NCI-H1048 (cell line): ENCODE measurements at places on chromosomes 1 and 21.

GRCh38 chr21:45867041-45867666 lies 114.4 kb upstream of the COL6A1 start:
- no peak for DNase-seq

GRCh38 chr1:185600641-185601040 lies 133.6 kb upstream of the HMCN1 start:
- DNase-seq: no peak

- no peak for DNase-seq
Observed at GRCh38 chr21:21137986-21138385, 139.8 kb downstream of the NCAM2 start.

DNA sequence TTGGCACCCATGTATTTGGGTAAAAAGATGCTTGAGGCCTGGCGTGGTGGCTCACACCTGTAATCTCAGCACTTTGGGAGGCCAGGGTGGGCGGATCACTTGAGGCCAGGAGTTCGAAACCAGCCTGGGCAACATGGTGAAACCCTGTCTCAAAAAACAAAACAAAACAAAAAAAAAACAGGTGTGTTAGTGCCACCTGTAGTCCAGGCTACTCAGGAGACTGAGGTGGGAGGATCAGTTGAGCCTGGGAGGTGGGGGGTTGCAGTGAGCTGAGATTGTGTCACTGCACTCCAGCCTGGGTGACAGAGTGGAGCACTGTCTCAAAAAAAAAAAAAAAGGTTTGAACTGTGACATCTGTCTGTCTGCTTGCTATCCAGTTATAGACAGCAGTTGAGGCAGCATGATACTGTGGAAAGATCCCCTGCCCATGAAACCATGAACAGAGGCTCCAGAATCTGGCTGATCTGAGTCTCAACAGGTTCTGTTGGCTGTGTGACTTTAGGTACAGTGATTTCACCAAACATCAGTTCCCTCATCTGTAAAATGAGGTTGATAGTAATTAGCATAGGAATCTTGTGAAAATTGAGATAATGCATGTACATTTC lies 5.7 kb downstream of the DYRK1A start:
- DNase-seq: no peak

DNA sequence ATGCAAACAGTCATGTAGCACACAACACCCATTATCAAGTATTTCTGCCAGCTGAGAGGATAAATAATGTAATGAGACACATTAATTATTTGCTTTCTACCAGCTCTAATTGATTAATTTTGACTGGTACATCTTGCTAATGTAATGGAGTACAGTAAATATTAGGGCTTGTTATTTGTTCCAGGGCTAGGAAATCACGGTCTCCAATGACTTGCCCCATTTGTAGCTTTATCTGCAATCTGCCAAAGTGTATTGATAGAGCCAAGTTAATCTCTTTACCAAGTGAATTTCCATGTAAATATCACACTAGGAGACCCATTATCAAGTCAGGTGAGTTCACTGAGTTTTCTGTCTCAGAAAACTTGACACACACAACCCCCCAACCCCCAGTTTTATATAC lies 55.1 kb downstream of the RGS13 start:
- DNase-seq: no peak

DNA sequence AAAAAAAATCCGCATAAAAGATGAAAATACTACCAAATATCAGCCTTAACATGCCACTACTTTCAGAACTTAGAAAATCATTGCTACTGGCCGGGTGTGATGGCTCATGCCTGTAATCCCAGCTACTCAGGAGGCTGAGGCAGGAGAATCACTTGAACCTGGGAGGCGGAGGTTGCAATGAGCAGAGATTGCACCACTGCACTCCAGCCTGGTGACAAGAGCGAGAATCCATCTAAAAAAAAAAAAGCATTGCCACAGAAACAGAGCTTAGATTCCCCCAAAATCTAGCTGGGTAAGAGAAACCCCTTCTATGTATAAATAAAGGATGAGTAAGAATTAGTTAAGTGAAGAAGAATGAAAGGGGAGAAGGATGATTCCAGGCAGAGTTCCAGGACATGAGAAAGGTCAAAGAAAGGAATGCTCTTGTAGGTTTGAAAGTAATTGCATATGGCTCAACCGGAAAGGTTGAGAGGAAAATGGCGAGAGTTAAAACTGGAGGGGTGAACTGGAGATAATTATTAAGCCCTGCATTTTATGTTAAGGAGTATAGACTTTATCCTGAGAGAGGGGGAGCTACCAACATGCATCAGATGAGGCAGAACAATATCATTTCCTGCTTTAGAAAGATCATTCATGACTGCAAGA lies 19.7 kb upstream of the NRDC start:
- DNase-seq: no peak

- DNase-seq: no peak
Observed at GRCh38 chr1:96992871-96993270, 271.3 kb downstream of the PTBP2 start.

DNA sequence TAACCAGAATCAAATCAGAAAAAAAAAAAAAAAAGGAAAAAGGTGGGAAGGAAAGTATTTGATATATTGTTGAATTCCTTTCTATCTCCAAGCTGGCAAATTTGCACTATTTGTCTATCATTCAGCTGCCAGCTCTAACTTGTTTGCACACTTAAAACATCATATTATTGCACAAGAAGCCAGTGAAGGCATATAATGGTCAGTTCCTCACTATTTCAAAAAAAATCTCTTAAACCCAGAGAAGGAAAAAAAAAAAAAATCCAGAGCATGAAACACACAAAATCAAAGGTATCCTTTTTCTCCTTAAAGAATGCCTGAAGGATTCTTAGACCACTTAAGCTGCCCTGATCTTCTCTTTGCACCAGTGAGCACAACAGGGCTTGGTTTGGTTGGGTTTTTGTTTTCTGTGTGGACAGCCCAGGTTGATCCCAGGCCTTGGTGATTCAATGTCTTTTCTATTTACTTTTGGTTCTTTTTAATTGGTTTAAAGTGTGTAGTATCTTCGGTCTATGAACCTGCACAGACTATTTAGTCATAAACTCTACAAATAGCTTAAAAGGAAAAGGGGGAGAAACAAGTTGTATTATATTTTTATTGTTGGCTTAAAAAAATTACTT lies 40.2 kb downstream of the DUSP10 start:
- no peak for DNase-seq

- no peak for DNase-seq
Observed at GRCh38 chr1:77623066-77623465, 59.4 kb downstream of the ZZZ3 start.

DNA sequence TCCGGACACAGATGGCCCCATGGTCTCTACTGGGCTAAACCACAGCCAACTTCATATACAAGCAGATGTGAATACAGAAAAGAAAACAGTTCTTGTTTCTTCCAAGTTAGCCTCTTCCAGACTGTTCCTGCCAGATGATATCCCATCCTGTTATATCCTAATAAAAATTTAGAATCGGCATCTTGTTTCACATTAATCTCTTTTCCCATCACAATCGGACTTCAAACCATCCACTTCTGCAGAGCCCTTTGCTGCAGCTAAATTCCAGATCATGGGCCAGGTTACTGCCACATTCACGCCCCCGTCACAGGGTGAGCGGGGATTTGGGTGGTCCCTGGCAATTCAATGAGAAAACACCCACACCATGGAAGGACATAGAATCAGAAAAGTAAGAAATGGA lies 57.2 kb downstream of the NPHP4 start:
- DNase-seq: no peak

- no peak for DNase-seq
Observed at GRCh38 chr1:53138991-53139884, 3.2 kb downstream of the SLC1A7 start.

DNA sequence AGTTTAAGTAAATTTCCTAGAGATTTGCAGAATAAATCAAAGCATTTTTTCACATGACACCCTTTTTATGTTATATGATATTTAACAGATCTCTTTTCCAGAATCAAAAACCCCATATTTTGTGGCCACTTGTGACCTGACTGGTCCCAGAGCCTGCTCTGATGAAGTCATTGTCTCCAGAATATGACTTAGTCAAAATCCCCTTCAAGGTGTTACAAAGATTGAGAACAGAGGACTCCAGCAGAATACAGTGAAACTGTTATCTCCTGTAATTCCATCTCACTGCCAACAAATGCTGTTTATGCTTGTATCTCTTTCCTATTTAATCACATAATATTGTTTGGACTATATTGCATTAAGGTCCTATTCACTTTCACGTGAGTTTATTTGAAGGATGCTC lies 25.6 kb downstream of the RGS1 start:
- no peak for DNase-seq

DNA sequence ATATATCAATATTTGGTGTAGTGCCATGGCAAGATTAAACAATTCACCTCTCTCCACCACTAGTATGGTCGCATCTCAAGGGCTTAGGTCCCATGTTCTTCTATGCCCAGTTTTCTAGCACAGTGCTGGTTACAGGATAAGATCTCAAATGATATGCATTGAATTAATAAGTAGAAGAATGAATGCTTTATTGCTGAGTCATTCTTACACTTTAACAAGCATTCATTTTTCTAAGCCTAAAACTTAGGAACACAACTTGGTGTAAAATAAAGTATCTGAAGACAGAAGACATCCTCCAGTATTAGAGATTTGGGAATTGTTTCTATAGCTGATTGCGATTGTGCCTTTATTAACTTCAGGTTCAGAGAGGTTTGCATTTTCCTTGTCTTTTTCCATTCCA lies 85.8 kb downstream of the TBX15 start:
- no peak for DNase-seq
